Activated CD4-positive, alpha-beta T cell treated with anti-CD3 and anti-CD28 coated beads, Interleukin-2, amount 50 U/mL, for 48 hours (primary cell): ENCODE measurements at places on chromosomes 3 and 15.

DNA sequence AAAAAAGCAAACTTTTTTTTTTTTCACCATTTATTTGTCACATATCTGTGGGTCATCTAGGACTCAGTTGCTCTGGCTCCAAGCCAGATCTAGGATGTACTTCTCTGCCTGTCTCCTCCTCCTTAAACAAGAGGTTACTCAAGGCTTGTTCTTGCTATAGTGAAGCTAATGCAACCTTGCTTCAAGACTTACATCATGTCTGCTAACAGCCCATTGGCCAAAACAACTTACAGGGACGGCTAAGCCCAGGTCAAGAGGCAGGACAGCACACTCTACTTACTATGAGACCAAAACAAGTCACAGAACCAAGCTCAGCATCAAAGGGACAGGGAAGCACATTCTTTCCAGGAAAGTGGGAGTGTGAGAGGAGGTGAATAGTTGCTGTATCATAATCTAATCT is 123.8 kb upstream of the BNIP2 start:
- DNase-seq = no peak

GRCh38 chr15:67022587-67023105 is 42.8 kb upstream of the SMAD3 start:
- no peak for DNase-seq

DNA sequence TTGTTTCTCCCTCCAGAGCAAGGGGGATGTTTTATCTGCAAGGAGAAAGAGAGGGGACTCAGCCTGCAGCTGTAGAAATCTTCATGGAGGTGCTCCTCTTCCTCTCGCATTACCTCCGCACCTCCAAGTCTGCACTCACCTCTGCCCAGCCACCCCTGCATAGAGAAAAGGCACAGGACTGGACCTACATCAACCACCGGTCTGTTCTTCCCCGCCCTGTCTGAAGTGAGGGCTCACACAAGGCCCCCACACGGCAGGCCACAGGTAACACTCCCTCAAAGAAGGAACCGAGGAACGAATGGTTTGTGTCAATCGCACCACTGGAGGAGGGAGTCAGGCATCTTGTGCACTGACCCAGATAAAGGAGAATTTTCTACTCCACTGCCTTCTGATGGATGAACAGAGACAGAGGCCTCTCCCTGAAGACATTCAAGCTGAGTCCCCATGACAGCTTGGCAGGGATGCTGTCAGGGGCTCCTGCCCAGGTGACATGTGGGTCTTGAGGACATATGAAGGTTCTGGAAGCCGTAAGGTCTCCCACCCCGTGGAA is 260.3 kb downstream of the XXYLT1 start:
- no peak for DNase-seq

- no peak for DNase-seq
These were observed 33.3 kb downstream of the MGLL start for GRCh38 chr3:127789051-127789450.

DNA sequence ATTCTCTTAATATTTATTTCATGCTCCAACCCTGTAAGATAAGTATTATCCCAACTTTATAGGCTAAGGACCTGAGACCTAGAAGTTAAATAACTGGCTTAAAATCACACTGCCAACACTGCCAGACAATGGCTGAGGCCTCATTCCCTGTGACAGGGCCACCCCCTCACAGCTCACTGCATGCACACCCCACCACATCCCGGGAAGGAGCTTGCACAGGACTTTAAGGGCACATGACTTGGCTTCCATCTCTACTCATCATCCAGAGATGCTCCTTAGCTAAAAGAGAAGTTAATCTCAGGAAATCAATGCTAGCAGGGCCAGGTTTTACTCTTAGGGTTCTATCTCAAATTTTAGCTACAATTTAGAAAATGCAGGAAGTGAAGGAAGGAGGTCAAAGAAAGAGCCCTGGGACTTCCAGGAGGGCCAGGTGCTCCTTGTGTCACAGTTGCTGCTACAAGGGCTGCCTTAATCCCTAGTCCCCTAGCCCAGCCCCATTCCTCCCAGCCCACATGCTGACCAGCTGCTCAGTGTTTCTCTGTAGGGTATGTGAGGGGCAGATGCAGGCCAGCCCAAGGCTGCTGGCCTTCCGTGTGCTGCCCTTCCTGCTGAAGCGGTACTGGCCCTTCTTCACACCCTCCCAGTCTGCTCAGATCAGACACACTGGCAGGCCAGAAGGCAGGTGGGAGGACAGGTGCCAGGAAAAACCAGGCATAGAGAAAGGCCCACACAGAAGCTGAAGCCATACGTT is 53.5 kb downstream of the WWTR1 start:
- no peak for DNase-seq

DNA sequence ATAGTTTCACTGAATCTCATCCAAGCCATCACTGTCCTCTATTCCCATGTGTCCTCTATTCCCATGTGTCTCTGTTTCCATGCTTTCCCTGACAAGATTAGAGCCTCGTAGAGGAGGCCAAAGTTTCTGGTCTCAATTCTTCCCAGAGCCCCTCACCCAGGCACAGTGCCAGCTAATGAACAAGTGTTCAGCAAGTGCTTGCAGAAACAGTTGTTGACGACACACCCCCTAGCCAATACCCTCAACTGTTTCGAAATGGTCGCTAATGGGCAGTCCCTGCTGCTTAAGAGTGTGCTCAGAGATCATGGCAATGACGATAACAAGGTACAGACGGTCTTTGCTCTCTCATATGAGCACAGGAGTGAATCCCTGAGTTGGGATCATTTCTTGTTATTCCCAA is 73.4 kb downstream of the FAM174B start:
- DNase-seq = no peak

DNA sequence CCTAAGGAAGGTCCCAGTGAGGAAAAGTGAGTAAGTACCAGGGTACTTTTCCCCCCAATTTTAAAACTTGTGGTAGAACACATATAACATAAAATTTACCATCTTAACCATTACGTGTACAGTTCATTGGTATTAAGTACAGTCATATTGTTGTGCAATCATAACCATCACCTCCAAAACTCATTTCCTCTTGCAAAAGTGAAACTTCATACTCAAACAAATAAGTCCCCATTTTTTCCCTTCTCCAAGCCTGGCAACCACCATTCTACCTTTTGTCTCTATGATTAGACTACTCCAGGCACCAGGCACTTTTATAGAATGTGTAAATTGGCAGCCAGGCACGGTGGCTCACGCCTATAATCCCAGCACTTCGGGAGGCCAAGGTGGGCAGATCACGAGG is 12.2 kb downstream of the PRC1 start:
- no peak for DNase-seq

DNA sequence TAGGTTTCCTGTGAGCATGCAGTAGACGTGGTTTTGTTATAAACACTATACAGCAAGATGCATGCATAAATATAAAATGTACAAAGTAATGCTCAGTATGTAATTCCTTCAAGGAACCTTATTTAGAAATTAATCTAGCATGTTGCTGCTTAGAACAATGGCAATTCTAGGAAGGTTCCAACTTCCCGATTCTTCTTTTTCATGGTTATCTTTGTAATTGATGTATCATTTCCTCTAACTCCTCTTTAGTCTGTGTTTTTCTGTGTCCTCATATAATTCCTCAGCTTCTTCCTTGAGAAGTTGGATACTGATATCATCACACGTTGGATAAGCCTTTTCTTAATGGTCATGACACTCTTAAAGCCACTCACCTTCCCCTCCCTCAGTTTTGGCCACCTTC is 3.5 kb downstream of the TSEN2 start:
- no peak for DNase-seq

- no peak for DNase-seq
These were observed 44.8 kb downstream of the CMTM8 start for GRCh38 chr3:32283304-32283703.

GRCh38 chr3:171380711-171381425 is 79.3 kb downstream of the TNIK start:
- DNase-seq = no peak

- DNase-seq = no peak
These were observed 235.6 kb upstream of the TGFBR2 start for GRCh38 chr3:30370681-30371271.

- no peak for DNase-seq
These were observed 59.8 kb downstream of the SFMBT1 start for GRCh38 chr3:52986049-52986448.

DNA sequence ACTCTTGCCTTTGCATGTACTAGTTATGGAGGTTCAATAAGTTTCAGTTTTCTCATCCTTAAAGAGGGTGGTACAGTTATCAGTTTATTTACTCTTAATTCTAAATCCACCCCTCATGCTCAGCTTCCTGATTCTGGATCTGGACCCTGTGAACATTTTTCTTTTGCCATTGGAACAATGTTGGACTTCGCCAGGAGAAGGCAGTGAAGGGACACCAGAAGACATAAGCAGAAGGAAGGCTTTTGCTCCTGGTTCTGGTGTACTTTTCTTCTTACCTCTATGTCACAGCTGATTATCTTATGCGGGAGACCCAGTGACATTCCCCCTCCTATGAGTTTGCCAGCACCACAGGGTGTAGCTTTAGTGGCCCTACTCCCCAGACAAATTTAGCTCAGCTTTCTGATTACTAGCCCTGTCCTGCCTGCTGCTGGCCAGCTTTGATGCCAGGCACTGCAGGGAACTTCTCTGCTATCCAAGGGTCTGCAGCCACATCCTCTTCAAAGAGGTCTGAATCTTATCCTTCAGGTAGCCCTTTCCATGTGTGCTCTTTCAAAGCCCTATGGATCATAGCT is 466.3 kb upstream of the EPHA3 start:
- DNase-seq = no peak

DNA sequence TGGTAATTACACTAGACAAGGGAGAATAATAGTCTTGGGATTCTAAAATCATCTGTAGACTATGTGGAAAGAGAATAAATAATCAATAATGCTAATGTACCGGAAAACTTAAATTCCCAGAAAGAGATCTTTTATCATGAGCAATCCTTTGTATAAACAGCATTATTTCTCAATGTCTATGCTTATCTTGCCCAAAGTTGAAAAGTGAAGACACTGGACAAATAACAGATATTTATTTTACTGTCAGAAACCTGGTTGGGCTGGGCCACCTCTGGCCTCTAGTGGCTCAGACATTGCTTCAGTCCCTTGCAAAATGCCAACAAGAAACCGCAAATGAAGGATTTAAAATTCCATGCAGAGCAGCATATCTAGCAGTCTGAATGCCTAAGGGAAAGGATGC is 409.9 kb downstream of the FHIT start:
- no peak for DNase-seq

DNA sequence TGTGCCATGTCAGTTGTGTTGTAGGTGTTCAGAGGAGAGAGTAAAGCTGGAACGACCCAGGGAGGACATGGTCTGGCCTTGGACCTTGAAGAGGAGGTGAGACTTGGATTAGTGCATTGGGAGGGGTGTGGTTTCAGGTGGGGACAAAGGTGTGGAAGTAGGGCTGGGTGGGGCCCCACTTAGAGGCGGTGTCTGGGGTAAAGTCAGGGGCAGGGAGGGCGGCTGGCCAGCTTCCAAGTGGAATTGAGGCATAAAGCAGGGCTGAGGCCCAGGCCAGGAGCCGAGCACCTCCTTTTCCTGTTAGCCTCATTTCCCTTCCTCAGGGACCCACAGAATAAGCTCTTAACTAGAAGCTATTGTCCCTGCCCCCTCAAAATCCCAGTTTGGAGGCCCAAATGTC is 36.2 kb upstream of the FLNB start:
- DNase-seq = no peak

- no peak for DNase-seq
These were observed 83.4 kb downstream of the ATP2B2 start for GRCh38 chr3:10421996-10422395.

DNA sequence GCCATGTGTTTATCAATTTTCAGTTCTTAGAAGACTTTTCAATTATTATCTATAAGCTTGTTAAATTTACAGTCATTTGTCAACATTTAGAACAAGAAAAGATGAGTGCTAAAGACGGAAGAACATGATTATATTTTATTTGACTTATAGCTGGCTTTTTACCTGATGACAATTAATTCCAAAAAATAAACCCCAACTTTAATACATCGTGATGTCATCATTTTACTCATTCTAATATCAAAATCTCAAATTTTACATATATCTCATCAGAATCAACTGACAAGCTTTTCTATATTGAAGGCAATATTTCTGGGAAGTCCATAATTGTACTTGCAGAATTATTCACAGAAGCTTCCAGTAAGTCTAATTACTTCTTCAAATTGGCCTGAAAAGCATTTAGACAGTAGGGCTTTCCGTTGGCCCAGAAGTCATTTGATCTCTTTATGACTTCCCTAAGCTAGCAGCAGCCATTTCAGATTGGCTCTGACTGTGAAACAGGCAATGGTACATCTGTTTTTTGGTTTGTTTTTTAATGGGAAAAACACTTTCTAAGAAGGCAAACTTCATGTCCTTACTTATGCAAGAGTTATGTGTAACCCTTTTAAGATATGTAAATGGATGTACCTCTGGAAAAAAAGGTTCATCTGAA is 234.7 kb upstream of the PLSCR5 start:
- DNase-seq = no peak

GRCh38 chr3:13019243-13020095 is 53.8 kb downstream of the IQSEC1 start:
- DNase-seq = no peak

DNA sequence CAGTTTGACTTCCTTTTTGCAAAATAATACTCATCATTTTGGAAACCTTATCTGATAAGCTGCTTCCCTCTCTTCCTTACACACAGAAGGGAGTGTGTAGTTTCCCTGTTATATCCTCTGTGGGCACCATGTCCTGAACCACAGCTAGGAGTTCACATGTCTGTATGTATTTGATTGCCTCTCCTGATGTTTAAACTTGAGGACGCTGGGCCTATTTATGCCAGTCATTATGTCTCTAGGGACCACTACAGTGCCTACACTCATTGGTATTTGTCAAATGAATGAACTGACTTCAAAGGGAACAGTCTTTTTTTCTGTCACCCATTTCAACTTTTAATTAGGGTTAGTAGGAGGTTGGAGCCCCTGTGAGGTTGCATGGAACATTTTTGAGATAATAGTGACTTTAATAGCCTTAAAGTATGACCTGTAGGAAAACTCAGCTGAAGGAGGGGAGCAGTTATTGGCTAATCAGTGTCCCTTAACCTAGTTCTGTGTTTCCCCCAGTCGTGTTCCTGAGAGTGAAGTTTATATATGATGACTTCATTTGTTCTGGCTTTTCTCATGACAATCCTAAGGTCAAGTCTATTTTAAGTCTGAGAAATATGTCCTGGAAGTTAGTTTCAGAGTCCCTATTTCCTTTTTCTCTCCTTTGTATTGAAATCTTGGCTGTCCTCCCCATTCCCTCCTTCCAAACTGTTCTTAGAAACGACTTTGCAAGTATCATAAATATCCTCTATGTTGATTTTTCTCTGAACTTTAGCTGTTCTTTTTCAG is 28.9 kb downstream of the PDE8A start:
- DNase-seq = no peak

DNA sequence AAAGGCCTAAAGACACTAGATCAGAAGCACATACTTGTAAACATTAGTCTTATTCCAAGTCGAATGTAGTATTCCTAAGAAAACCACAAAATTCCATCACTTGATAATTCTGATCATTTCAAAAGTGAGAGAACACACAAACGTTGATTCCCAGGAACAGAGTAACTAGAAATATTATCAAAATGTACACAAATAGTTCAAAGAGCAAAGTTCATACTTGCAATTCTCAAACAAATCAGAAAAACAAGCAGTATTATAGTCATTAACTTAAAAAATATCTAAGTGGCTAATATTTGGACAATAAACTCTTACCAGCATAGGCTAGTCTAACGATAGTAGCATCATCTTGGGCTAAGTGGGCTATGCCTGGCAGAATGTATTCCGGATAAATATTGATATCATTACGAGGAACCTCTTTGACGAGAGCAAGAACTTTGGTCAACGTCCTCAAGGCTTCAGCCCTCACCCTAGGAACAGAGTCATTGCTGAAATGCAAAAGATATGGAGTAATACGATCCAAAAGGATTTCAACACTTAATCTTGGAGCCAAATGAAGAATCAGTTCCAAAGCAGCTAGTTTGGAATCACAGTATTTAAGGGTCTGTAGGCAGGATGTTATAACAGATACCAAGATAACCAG is 13.3 kb downstream of the PIK3R4 start:
- DNase-seq = no peak
